ENCODE measurements at places on chromosomes 2 and 18. TPM values are rescaled to one million over a fixed set of nuclear protein-coding genes. Genes with fewer than 3 reads are reported as not detected.

The CERKL gene
- total RNA-seq: 2.9 TPM

The ETAA1 gene
- total RNA-seq: 22.7 TPM

The SIX2 gene
- total RNA-seq: 4.0 TPM

The PAX8 gene
- 3.9 TPM for total RNA-seq

The ATAD2B gene
- total RNA-seq: 38.3 TPM

The SATB2 gene
- total RNA-seq: 4.7 TPM

GRCh38 chr2:156647377-156648010 lies 211.3 kb downstream of the GPD2 start:
- DNase-seq: no peak

DNA sequence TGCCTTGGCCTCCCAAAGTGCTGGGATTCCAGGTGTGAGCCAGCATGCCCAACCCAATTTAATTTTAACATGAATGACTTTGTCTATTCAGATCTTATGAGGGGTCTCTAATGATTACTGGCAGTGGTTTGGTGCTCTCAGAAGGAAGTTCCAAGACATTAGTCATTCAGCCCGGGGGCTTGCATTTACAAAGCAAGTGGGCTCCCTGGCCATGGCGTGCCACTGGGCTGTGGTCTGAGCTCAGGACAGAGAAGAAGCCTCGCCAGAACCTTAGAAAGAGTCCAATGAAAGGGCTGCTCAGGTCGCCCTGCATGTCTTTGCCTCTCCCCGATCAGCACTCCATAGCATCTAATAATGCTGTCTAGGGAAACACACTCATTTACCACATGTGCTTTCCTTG lies 182.6 kb upstream of the CHAC2 start:
- no peak for DNase-seq

GRCh38 chr2:101837354-101837753 lies 139.8 kb downstream of the MAP4K4 start:
- no peak for DNase-seq

- DNase-seq: no peak
These were observed 27.2 kb downstream of the KIF1A start for GRCh38 chr2:240792629-240793312.

DNA sequence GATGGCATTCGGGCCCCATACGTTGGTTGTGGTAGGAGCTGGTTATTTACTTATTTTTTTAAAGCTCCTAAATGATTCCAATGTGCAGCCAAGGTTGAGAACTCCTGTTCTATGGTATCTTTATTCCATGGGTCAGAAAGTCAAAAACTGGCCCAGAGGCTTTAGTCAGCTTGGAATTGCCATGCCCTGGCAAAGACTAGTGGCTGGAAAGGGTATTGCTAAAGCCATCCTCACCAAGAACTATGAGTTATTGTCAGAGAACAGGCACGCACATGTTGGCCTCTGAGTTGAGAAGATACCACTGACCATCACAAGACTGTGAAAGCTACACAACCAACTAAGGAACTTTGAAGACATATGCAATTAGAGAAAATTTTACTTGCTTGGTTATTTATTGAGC lies 47.9 kb upstream of the ACMSD start:
- no peak for DNase-seq

DNA sequence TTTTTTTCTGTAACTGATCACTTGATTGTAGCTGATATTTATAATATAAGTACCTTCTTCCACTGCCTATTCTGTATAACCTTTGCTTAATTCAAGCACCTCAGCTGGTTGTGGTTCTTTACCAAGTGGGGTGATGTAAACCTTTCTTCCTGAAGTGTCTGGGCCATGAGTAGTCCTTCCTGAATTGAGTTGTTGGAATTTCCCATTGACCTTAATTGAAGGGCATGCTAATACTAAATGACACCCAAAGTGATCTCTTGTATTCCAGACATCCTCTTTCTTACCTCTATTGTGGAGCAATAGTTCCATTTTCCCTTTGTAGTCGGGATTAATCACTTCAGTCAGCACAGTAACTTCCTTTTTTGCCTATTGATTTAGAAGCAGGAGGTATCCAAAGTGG lies 1496.8 kb upstream of the CELF4 start:
- DNase-seq: no peak

DNA sequence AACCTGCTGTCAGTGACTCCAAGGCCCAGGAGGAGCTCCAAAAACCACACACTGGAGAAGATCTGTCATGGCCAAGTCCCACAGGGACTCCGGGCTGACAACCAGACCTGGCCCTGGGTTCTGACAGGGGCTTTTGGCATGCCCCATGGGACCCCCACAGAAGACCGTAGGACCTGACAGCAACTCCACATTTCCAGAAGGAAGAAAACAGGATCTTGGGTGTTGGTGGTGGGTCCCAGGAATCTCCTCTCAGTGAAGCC lies 275.9 kb upstream of the HS6ST1 start:
- DNase-seq: no peak

DNA sequence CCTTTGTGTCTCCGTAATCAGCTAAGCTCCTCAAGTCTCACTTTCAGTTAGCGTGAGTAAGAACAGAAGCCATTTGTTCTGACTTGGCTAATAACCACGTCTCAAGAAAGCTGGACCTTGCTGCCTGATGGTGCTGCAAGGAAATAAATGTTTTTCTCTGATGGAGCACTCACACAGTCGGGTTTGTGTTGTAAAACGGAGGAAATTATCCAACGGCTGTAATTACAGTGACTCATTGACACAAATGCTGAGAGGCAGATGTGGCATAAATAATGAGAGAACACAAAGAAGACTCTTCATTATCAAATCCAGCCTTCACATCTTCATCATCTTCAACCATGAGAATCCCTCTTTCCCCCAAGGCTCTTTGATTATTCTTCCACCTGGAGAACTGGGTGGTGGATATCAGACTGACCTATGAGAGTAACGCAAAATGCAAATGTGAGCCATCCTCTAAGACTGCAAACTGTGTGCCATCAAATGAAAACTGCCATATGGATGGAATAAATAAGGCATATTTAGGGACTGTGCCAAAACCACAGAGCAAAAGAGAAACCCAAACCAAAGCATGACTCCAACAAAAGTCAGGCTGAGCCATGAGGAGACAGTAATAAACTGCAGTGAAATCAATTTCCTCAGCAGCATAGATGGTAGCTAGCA lies 252.6 kb downstream of the RND3 start:
- DNase-seq: no peak

DNA sequence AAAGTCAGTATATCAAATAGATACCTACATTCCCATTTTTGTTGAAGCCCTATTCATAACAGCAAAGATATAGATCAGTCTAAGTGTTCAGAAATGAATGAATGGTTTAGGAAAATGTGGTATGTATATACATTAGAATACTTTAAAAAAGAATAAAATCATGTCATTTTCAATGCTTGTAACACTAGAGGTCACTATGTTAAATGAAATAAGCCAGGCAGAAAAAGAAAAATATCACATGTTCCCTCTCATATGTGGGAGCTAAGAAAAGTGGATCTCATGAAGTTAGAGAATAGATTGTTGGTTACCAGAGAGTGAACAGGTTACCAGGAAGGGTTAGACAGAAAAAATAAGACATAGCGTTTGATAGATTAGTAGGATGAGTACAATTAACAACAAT lies 1111.0 kb upstream of the SLC39A10 start:
- no peak for DNase-seq

DNA sequence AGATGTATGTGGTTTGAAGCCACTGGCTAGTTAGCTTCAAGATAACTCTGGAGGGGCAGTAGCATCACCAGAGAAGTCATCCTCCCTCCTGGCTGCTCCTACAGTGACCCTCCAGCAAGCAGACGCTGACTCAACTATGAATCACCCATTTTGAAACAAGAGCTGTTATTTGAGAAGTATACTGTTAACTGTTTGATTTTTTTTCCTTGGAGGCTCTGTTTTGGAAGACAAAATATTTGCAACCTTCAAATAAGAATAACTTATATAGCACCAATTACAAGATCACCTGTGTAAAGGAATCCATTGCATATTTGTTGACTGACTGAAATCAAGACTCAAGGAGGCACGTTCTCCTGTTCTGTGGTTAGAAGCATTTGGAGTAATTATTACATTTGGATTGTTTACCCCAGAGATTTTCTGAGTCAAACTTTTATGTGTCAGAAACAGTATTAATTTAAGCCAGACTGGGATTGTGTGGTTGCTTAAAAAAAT lies 313.8 kb downstream of the MTX2 start:
- DNase-seq: no peak

DNA sequence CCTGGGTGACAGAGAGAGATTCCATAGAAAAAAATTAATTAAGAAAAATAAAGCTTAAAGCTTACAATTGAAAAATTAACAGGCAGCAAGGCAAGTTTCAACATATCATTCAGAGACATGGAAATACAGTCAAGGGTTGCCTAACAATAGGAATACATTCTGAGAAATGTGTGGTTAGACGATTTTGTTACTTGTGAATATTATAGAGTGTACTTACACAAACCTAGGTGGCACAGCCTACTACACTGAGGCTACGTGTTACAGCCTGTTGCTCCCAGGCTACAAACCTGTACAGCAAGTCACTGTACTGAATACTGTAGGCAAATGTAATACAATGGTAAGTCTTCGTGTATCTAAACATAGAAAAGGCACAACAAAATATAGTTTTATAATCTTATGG lies 27.7 kb upstream of the ZBTB7C start:
- no peak for DNase-seq

DNA sequence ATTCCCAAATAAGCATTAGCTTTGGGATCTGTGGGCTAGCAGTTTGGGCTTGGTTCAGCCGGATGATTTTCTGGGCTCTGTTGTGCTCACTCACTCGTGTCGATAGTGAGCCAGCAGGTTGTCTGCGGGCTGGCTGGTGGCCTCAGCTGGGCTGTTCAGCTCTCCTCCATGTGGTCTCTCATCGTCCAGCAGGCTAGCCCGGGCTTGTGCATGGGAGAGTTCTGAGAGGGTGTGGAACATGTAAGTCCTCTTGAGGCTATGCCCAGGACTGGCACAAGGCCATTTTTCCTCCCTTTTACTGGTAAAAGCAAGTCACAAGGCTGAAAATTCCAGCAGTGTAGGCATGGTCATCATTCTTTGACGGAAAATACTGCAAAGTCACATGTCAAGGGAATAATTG lies 38.5 kb downstream of the NTSR2 start:
- DNase-seq: no peak

DNA sequence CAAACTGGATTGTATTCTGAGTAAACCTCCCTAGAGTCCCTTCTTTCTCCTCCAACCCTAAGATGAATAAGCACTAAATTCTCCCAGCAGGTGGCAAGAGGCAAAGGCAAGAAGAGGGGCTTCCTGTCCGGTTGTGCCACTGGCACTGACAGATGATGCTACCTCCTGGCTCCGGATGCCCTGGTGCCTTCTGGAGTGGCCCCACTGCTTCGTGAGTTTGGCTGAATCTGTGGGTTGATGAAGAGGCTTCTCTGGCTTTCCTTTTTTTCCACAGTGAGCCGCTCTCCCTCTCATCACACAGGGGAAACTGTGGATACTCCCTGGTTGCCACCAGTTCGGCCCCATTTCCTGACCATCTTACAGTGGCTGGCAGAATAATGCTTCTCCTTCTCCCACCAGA lies 404.7 kb downstream of the GALR1 start:
- no peak for DNase-seq

DNA sequence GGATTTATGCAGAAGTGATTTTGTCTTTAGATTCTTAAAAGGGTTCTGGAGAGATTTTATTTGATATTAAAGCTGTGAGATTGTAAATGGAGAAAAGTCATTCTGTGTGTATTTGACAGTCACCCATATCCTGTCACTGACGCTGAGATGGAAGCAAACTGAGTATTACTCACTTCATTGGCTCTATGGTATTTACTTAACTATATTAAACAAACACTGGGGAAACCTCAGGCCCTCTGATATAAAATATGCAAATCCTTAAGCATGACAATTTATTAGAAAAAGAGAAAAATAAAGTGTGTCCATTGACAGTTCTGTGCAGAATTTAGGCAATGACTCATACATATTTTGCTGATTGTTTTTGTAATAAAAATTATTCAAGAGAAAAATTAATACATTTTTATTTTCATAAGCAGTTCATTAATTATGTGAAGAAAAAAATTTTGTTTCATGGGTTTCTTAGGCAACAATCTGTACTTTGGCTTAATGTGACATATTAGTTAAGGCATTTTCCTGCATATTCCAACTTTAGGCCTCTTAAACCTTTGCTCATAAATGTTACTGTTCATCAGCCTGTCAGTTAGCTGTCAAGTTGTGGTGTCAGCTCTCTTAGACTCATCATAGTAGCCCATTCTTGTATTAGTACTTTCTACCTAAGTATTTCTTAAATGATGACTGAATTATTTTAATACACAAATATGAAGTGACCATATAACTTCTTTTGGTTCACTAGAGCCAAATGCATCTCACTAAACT lies 99.9 kb downstream of the PARD3B start:
- no peak for DNase-seq
